ENCODE measurements at places on chromosomes 5 and 9. TPM values are rescaled to one million over a fixed set of nuclear protein-coding genes. Genes with fewer than 3 reads are reported as not detected.

The HEMGN gene
- not detected for total RNA-seq

The PCDHGB1 gene
- total RNA-seq: 1.8 TPM

The EDIL3 gene
- total RNA-seq: 7.7 TPM

The GRM6 gene
- not detected for total RNA-seq

The PCDHGA4 gene
- total RNA-seq: 1.8 TPM

The PCDHGA10 gene
- total RNA-seq: 4.5 TPM

DNA sequence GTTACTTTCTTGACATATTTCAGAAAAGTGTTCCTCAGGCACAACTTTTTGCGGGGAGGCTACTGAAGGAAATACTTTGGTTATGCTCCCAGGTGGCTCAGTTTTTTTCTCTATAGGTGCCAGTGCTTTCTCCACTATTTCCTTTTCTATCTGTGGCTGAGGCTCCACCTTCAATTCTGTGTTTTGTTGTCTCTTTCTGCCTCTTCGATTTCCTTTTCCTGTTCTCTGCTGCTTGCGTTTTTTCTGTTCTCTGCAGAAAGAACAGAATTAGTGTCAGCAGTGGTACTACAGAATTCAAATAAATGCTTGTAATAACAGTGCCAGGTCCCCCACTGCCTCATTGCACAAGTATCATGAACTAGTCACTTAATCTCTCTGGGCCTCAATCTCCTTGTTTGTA, 7.0 kb downstream of the HEMGN start:
- H3K4me3 ChIP-seq: no peak overlapping the region
- no peak overlapping the region for H3K27ac ChIP-seq
- no peak for DNase-seq
- H3K4me1 ChIP-seq: no peaks in the 10 kb centered on the region
- peaks cover 96% of the 10 kb centered on the region for H3K27me3 ChIP-seq

- H3K4me1 ChIP-seq: peaks cover 8% of the 10 kb centered on the region
- H3K4me3 ChIP-seq: no peak overlapping the region
- H3K27ac ChIP-seq: peak overlapping the region; percentile 32
- no peaks in the 10 kb centered on the region for H3K27me3 ChIP-seq
Observed at GRCh38 chr5:146909255-146910068, 30.9 kb upstream of the PPP2R2B start.

DNA sequence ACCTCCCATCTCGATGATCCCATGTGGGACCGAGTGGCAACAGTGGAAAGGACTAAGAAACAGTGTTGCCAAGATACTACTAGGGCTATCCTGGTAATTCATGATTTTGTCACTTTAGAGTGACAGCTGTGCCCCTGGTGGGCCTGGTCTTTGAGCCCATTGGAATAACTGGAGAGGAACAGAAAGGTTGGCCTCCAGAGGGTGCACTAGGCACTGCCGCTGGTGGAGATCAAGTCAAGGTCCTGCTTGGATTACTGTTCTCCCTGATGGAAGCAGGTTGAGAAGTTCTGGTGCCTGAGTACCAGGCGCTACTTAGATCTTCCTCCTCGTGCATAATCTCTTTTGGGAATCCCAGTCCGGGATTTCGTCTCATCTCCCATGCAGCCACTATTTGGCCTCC, 129.6 kb downstream of the SEC61B start:
- no peaks in the 10 kb centered on the region for H3K4me1 ChIP-seq
- H3K27ac ChIP-seq: no peak overlapping the region
- no peak for DNase-seq
- no peaks in the 10 kb centered on the region for H3K36me3 ChIP-seq
- H3K27me3 ChIP-seq: no peaks in the 10 kb centered on the region

DNA sequence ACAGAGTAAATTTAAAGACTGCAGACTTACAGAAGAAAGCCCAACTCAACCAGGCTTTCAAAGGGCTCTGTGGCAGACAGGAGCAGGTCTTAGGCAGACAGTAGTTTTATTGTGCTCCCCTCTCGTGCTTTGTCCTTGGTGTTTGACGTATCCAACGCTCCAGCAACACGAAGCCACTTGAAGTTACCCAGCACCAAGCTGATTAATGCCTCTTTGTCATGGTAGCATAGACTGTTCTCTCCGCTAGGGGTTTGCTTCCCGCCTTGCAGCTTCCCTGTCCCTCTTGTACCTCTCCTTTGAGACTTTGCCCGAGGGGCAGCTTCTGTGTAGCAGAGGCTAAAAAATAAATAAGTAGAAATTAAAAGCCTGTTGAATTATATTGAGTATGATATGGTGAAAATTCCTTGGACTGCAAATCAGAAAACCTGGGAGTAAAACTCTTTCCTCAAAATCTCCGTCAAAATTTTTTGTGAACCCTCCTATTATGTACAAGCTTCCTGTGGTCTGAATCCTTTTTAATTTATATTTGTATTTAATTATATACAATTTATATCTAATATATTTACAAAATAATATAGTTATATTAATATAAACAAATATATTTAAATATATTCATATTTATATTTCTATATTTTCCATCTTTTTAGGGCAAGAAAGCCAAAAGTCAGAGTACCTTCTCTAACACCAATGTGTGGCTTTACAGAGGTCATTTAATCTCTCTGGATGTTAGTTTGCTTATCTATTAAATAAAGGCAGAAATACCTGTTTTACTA, 405.4 kb downstream of the DMAC1 start:
- DNase-seq: no peak
- no peaks in the 10 kb centered on the region for H3K4me1 ChIP-seq
- H3K4me3 ChIP-seq: no peak overlapping the region
- no peaks in the 10 kb centered on the region for H3K27me3 ChIP-seq
- no peaks in the 10 kb centered on the region for H3K36me3 ChIP-seq
- H3K27ac ChIP-seq: no peak overlapping the region

DNA sequence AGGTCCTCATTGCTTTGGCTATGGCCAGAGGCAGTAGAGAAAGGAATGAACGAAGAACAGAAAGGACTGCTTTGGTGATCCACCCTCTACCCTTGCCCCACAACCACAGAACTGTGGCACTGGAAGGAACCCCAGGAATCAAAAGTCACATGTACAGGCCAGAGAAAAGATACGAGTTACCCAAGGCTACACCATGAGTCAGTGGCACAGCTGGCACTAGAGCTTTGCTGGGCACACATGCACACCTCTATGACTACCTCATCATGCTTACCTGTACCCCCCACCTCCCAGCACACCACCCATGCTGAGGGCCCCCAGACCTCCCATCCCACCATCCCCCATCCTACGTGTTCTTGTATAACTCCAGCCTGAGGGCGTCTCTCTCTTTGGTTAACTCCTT, 13.1 kb downstream of the GOLGA2 start:
- H3K4me3 ChIP-seq: no peak overlapping the region
- peaks cover 52% of the 10 kb centered on the region for H3K36me3 ChIP-seq
- DNase-seq: no peak
- no peaks in the 10 kb centered on the region for H3K4me1 ChIP-seq
- H3K27me3 ChIP-seq: no peaks in the 10 kb centered on the region

DNA sequence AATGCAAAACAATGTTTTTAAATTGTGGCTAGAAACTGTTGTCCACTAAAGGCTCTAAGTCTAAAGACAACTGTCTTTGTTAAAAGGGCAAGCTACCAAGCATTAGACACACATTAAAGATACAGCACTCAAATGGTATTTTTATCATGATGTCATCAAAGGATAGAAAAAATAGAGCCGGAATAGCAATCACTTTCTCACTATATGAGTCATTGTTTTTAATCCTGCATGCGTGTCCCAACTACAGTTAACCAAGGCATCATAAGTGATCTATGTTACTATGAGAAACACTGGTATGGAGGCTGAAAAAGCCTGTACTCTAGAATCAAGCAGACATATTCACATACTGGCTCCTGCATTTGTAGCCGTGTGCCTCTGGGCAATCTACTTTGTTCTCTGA, 1.9 kb upstream of the PJA2 start:
- DNase-seq: no peak
- no peak overlapping the region for H3K4me3 ChIP-seq
- H3K27ac ChIP-seq: peak overlapping the region; percentile 97
- peaks cover 36% of the 10 kb centered on the region for H3K4me1 ChIP-seq

- peaks cover 18% of the 10 kb centered on the region for H3K4me1 ChIP-seq
- DNase-seq: no peak
- H3K27me3 ChIP-seq: no peaks in the 10 kb centered on the region
Observed at GRCh38 chr5:171622010-171622409, 163.6 kb upstream of the SMIM23 start.

DNA sequence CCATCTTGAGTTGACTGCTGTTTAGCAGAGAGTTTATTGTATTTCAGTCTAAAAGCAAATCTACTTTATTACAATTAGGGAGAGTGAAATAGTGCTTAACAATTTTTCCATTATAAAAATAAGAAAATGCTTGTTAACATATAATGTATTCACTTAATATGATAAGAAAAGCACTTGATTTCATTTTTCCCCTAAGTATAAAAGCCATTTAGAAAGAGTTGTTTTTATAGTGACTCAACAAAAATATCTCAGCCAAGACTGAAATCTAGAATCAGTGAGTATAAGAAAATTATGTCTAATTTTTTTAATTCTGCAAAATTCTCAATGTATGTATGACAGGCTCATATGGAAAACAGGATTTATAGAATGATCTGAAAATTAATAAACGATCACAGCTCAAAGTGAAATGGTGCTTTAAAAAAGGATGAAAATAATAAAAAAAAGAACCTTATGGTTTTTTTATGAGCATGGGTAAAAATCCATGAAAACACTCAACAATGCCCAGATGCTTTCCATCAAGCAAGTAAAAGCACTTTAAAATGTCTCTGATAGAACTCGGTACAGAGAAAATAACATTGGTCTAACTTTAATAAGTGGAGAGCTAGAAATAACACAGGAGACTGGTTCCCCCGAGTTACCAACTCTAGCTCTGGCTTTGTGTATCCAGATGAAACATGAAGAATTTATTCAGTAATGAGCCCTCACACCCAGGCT, 1057.8 kb upstream of the WWC1 start:
- H3K27ac ChIP-seq: no peak overlapping the region
- DNase-seq: peak; percentile 1
- no peak overlapping the region for H3K4me3 ChIP-seq
- no peaks in the 10 kb centered on the region for H3K36me3 ChIP-seq
- no peaks in the 10 kb centered on the region for H3K4me1 ChIP-seq
- no peaks in the 10 kb centered on the region for H3K27me3 ChIP-seq

- no peak overlapping the region for H3K4me3 ChIP-seq
- H3K27me3 ChIP-seq: no peaks in the 10 kb centered on the region
- H3K36me3 ChIP-seq: no peaks in the 10 kb centered on the region
- DNase-seq: peak; percentile 55
Observed at GRCh38 chr5:111961862-111962261, 204.9 kb upstream of the NREP start.

Data from cardiac muscle cell (in vitro differentiated cells and primary cell).